ENCODE measurements at places on chromosomes 3 and 15. TPM values are rescaled to one million over a fixed set of nuclear protein-coding genes. Genes with fewer than 3 reads are reported as not detected.

GRCh38 chr3:188310270-188310710 lies 156.3 kb downstream of the LPP start:
- DNase-seq: no peak

DNA sequence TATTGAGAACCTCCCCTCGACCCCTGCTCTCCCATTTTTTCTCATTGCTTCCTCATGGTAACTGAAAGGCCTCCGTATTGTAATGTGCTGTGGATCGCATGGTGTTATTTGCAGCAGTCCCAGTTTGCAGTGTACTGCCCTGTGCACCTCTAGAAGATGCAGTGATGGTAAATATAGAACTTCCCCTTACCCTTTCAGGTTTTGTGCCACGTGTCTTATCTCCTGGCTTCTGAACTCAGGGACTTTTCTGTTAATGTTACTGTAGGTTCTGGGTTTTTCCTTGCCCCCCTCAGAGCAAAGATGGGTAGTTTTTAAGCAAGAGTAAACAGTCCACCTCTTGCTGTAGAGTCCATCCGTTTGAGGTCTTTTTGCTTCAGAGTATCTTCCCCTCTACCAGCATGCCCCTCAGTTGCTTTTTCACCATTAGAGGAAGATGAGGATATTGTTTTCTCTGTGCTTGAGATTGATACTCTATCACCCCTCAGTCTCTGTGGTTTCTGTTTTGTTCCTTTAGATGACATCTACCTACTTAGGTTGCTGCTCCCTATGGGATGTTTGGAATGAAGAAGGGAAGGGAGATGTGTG lies 22.4 kb downstream of the CHD2 start:
- no peak for DNase-seq

DNA sequence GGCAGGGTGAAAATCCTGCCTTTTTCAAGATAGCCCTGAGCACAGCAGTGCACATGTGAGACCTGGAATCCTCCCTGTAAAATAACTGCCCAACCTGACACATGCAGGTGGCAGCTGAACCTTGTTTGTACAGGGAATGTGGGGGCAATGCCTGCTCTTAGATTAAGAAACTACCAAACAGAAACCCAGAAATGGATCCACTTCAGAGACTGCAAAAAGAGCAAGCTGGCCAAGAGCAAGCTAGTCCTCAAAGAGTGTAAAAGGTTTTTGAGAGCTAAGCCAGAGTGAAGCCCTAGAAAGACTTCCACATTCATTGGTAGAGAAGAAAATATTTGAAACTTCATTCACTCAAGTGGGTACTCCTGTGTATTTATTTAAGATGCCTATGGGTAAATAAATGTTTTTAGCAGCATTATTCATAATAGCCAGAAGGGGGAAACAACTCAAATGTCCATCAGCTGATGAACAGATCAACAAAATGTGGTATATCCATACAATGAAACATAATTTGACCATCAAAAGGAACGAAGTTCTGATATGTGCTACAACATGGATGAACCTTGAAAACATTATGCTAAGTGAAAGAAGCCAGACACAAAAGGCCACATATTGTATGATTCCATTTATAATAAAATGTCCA lies 96.0 kb upstream of the TSC22D2 start:
- DNase-seq: no peak

GRCh38 chr3:47611576-47611975 lies 32.9 kb upstream of the CSPG5 start:
- DNase-seq: no peak

- no peak for DNase-seq
These were observed 1.1 kb downstream of the SPATA12 start for GRCh38 chr3:57061556-57061955.

DNA sequence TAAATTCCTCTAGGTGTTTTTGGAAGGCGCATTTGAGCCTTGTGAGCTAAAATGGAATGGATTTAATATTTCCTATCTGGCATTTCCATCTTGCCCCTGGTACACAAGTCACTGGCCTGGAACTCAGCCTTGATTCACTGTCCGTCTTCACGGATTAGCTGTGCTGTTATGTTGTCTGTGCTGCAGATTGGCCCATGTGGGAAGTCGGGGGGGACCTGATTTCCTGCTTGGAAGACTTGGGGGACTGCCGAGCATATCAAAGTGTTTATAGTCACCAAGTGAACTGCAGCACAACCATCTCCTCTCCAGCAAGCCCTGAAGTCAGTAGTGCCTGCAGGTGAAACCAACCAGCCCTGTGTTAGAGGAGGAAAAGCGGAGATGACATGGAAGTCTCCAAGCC lies 12.2 kb downstream of the GHRL start:
- no peak for DNase-seq

- no peak for DNase-seq
These were observed 794 bp downstream of the ARPP19 start for GRCh38 chr15:52567871-52568600.

- no peak for DNase-seq
These were observed 65.7 kb downstream of the RASA2 start for GRCh38 chr3:141552440-141552991.

DNA sequence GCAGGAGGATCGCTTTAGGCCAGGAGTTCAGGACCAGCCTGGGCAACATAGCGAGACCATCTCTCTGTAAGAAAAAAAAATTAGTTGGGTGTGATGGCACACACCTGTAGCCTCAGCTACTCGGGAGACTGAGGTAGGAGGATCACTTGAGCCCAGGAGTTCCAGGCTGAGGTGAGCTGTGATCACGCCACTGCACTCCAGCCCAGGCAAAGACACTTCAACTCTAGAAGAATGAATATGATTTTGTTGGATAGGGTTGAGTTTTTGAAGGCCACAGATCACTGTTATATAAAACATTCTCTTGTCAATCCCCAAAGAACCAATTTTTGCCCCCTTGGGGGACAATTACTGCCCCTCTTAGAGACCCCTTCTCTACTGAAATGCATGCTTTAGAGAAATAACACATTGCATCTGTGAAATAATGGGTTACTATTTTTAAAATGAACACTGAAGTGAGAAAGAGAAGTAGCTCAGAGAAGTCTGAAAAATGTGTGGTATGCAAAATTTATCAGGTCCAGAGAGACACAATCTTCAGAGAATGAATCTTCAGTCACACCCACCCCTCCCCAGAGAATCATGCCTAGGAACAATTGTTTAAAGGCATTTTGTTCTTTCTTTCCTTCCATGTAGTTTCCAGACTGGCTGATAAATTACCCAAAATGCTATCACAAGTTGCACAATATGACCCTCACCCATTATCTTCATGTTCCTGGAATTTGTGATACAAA lies 42.7 kb downstream of the METTL6 start:
- DNase-seq: no peak

GRCh38 chr15:31297575-31298456 lies 28.8 kb upstream of the KLF13 start:
- DNase-seq: no peak

DNA sequence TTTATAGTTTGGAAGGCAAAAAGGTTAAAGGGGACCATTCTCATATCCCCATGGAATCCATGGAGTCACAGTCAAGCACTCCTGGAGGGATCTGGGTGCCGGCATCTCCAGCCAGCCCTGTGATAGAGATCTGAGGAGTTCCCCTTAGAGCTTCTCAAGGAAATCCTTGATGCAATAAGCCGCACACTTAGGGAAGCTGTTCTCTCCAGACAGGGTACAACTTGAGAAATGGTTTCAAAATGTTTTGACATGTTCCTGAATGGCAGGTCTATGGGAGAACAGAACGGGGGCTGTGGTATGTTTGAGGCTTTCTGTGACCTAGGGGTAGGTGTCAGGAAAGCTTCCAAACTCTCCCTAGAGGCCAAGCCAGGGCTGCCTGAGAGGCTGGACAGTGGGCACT lies 292.9 kb downstream of the TLE3 start:
- DNase-seq: no peak

- no peak for DNase-seq
These were observed 40.2 kb upstream of the FOXB1 start for GRCh38 chr15:59963925-59964324.

DNA sequence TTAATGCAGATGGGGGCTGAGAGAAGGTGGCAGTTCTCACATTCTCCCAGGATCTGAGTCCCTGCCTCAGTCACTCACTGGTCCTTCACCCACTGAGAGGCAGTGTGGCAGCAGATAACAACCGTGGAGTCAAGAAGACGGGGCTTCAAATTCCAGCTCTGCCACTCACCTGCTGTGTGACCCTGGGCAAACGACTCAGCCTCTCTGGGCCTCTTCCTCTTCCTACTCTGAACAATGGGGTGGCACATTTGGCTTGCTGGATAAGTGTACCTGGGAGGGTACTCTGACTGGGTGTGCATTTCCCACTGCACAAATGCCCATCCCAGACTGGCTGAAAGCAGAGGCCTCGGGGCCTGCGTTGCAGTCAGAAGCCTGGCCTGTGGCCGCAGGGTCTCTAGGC lies 10.0 kb upstream of the IQSEC1 start:
- DNase-seq: no peak

DNA sequence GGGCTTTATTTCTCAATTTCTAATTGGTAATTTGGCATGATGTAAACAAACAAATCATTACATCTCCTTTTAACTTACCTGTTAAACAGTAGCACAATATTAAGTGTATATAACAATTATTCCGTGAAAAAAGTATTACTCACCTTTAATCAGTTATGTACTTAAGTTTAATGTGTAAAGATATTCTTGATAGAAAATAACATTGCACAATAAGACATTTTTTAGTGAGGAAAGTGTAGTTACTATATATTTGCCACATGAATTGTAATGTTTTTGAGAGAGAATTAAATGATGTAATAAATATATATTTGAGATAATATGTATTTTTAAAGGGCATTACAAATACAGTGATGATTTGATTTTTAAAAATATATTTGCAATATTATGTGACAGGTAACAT lies 10.9 kb upstream of the CCNB2 start:
- no peak for DNase-seq

DNA sequence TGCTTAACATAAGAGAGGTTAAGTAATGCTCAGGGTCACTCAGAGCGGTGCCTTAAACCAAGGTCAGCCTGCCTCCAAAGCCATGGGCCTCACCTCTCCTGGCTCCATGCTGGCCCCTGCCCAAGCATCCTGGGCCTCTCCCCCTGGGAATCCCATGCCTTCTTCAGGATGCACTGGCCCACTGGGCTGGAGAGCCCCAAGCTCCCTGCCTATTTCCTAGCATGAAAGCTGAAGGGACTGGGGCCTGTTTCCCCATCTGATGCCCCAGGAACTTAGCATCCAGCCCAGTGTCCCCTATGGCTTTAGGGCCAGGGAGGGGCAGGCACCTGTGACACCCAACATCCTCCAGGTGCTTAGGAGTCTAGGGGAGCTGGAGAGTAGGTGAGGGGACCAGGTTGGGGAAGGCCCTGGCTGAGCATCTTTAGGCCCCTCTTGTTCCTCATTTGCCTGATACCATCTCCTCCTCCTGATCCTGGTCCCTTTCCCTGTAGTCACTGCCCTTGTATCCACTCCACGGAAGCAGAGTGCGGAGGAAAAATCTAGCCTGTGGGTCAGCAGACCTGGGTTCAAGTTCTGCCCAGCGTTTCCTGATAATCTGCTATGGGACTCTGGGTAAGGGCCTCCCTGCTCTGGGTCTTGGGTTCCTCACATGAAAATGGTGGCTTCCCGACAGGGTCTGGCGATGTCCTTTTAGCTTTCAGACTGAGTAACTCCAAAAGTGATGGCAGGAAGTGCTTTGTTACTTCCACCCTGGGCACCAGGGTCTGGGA lies 28.6 kb downstream of the EHD4 start:
- no peak for DNase-seq

DNA sequence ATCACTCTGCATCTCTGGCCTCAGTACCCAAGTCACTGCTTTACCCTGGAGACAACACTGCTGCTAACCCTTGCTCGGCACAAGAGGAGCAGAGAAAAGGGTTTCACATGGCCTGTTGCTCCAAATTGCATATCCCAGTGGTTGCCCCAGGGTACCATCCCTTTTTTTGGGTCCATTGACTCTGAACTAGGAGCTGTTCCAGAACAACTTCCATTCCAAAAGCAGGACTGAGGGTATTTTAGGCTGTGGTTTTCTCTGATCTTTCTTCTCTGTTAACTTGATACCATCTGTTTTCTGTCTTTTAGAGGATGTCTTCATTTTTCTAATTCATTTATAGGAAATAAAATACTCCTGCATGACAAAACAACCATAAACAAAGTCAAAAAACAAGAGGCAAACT lies 17.3 kb upstream of the RYK start:
- DNase-seq: no peak

DNA sequence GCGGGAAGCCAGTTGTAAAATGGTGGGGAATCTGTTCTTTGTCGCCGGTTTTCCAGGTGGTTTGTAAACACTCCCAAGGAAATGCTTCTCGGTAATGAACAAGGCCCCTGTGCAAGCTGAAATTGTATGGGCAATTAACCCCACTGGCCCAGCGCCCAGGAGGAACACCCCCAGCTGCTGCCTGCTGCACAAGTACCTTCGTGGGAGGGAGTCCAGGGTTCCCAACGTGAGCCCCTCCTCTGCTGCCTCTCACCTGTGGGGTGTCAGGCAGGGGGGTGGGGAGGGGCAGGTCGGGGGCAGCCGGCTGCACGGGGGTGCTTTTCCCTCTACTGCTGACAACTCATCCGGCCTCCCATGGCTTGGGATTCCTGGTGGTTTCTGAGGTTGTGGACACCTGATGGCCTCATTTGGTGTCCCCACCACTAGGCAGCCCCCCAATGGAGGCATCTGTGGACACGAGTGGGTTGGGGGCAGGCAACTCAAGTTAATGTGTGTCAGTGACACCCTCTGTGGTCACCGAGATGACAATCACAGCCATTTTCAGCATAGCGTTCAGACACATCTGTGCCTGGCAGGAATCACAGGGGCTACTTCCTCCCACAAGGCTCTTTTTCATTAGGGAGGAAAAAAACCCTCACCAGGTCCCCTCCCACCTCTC lies 35.6 kb upstream of the PRR23E start:
- DNase-seq: peak; percentile 21

- DNase-seq: no peak
These were observed 28.5 kb upstream of the MYO5C start for GRCh38 chr15:52324109-52324508.

GRCh38 chr3:15051531-15051930 lies 13.6 kb downstream of the MRPS25 start:
- no peak for DNase-seq

GRCh38 chr3:73419942-73420341 lies 204.8 kb downstream of the PDZRN3 start:
- no peak for DNase-seq

- no peak for DNase-seq
These were observed 22.7 kb downstream of the ST6GAL1 start for GRCh38 chr3:186953011-186953487.

GRCh38 chr15:97012986-97013385 lies 682.5 kb downstream of the NR2F2 start:
- no peak for DNase-seq

- no peak for DNase-seq
These were observed 445.3 kb downstream of the OTOL1 start for GRCh38 chr3:161941891-161942290.

GRCh38 chr15:101045236-101045646 lies 126.1 kb downstream of the LRRK1 start:
- no peak for DNase-seq

GRCh38 chr3:177604181-177604580 lies 406.9 kb upstream of the TBL1XR1 start:
- no peak for DNase-seq

Gene LIPC
- total RNA-seq: 2.3 TPM

Gene OSTN
- total RNA-seq: 0.71 TPM

Gene PARP16
- total RNA-seq: 6.8 TPM

Gene NR2F2
- 9.4 TPM for total RNA-seq

Gene EPHB1
- 23.0 TPM for total RNA-seq

Gene ABTB1
- total RNA-seq: 91.0 TPM

Gene SERPINI1
- 350 TPM for total RNA-seq

Gene CACNA2D2
- total RNA-seq: 23.0 TPM

Gene MYH15
- 1.4 TPM for total RNA-seq

Gene TKT
- total RNA-seq: 179 TPM

Gene RASGRP1
- total RNA-seq: 25.2 TPM

Gene HRG
- total RNA-seq: not detected

Gene EIF4G1
- total RNA-seq: 194 TPM

Data from dorsolateral prefrontal cortex (tissue), 122 donors.